Islet precursor cell (in vitro differentiated cells): ENCODE measurements at places on chromosomes 12 and 14.

- peak; percentile 94 for DNase-seq
Measured at GRCh38 chr12:122610911-122611310, 83.9 kb downstream of the KNTC1 start.

DNA sequence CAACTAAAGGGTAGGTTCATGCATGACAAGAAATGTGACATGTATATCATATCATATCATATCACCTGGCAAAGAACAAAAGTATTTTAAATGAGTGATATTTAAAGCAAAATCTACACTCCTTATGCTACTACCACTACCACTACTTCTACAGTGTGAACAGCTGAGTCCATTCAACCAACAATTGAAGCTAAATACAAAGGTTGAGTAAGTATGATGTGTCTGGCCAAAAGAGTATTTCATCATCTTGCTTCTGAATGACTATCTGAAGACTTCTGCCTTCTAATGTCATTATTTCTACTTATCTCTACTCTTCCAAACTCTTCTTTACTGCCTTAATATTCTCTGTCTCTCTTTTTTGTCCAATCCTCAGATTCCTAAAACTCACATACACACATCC, 292.6 kb upstream of the CAND1 start:
- no peak for DNase-seq

DNA sequence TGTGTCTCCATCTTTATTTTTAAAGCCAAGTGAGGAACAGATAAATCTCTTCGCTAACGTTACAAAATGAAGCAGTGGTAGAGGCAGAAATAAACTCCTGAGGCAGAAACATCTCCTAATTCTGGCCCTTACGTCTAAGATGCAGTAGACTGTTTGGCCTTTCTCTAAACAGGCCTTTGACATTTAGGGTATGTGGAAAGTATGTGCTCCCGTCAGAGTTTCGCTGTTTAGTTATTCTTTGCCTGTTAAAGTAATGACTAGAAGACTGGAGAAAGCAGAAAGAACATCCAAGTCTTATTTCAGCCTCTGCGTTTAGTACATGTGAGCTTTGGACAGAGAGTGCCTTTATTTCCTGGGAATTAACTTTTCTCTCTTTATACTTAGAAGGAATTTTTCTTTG, 216.6 kb downstream of the RAD51B start:
- DNase-seq, result no peak

- DNase-seq, result peak; percentile 61
Measured at GRCh38 chr12:28027328-28027727, 54.8 kb upstream of the PTHLH start.

DNA sequence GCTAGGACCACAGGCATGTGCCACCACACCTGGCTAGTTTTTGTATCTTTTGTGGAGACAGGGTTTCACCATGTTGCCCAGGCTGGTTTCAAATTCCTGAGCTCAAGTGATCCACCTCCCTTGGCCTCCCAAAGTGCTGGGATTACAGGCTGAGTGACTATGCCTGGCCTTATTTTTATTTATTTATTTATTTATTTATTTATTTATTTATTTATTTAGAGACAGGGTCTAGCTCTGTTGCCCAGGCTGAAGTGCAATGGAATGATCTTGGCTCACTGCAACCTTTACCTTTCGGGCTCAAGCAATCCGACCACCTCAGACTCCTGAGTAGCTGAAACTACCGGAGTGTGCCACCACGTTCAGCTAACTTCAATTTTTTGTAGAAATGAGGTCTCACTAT, 117.0 kb upstream of the MAX start:
- no peak for DNase-seq

GRCh38 chr14:102913341-102914211, 8.9 kb upstream of the AMN start:
- no peak for DNase-seq

DNA sequence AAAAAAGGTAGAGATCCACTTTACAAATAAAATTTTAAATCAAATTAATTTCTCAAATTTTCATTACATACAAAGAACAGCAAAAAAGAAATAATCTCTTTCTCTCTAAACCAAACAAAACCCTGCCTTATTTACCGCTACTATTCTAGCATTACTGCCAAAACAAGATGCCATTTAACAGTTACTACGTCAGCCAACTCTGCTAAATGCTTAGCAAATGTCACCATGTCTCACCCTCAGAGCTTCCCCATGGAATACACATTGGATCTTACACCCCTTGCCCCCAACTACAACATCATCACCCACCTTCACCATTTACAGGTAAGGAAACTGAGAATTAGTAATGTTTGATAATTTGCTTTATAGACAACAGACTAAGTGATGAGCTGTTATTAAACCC, 23.0 kb upstream of the NR2C1 start:
- DNase-seq, result no peak

GRCh38 chr12:113437729-113438100, 15.5 kb downstream of the SDSL start:
- no peak for DNase-seq

DNA sequence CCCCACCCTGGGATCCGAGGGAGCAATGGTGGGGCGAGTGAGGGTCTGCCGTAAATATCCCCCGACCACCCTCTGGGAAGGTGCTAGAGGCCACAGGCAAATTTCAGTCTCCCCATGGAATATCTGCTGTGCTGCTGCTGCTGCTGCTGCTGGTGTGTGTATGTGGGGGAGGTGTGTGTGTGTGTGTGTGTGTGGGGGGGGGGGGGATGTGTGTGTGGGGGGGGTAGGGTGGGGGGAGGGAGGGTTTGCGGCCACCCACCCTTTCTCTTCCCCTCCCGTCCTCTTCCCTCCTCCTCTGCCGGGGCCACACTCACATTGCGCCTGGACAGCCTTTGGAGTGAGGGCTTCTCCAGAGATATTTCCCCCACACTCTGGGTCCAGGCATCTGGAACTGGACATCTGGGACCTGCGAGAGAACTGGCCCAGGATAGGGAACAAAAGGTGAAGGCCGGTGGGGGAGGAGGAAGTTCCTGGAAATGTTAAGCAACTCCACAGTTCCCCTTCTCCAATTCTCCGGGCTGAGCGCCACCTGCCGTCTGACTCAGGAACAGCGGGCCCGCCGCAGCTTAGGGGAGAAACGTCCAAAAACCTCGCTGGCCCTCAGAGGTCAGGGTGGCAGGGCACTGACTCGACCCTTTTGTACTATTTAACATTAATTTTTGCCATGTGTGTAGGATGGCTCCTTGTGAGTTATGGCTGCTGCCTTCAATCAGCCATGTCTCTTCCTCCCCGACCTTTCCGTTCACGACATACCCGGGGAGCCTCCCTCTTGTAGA, at the start of gene C1RL:
C1RL (minus strand) TSS at position 419 of the 776 bp plus-strand sequence; CDS start at position 385, 34 bp downstream.
- peak; percentile 93 for DNase-seq

DNA sequence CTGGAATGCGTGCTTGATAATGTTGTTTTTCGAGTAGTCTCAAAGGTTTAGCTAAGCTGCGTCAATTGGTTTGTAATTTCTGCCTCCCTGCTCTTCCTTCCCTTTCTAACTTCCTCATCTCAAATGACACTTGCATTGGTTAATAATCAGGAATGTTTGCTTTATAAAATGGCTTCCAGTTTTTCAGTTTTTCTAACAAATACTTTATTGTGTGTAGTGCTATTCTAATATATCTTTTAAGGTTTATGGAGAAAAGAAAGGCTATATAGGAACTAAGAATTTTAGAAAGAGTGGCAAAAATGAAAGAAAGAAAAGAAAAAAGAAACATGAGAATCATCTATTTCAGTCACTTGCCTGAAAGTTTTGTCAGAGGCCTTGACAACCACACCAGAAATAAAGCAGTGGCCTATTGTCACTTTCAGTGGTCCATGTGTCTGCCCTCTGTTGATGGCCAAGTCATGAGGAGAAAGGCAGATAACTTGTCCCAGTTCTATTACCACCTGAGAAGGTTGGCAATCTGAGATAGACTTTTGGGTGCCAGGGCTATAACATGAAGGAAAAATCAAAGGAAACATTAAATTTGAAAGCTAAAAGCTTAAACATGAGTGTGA, 221.9 kb upstream of the KITLG start:
- no peak for DNase-seq

DNA sequence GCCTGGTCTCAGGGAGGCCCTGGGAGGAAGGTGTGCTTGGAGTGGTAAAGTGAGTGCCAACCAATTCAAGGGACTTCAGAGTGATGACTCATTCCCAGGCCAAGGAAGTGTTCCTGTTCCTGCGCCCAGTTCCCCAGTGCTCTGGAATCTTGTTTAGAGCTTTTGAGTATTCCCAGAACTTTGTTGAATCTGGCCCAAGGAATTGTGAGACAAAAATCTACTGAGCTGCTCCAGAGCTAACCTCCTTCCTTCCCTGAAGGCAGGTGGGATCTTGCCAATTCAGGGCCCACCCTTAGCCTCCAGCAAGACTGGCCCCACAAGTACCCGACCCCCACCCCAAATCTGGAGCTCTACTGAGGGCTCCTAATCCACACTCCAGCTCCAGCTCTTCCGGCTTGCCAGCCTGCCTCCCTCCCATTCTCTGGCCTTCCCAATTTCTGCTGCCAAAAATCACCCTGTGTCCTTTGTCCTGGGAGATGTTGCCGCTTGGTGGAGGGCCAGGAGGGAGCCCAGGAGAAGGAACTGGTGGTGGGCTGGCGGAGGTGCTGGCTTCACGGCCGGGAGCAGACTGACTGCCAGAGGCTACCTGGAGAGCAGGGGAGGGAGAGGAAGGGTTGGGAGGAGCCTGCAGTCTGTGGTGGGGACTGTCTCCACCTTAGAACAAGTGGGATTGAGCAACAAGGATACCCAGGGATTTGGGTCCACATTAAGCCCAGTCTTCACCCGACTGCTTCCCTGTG, 2.0 kb upstream of the ATN1 start:
- DNase-seq, result peak; percentile 94

- no peak for DNase-seq
Measured at GRCh38 chr14:76930549-76930948, 98.0 kb downstream of the IRF2BPL start.

- peak; percentile 24 for DNase-seq
Measured at GRCh38 chr12:108097160-108097911, 31.8 kb upstream of the WSCD2 start.

DNA sequence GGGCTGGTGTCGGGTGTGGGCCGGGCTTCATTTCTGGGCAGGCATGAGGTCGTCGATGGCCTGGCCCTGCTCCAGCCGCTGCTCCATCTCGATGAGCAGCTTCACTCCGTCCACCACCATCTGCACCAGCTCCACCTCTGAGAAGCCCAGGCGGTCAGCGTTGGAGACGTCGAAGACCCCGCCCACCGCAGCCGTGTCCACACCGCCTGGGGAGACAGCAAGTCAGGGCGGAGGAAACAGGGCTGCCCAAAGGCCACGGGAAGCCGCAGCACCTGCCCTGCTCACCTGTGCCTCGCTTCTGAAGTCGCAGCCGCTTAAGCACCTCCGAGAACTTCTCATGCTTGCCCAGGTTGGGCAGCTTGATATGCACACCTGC, 2.8 kb downstream of the CKB start:
- no peak for DNase-seq

DNA sequence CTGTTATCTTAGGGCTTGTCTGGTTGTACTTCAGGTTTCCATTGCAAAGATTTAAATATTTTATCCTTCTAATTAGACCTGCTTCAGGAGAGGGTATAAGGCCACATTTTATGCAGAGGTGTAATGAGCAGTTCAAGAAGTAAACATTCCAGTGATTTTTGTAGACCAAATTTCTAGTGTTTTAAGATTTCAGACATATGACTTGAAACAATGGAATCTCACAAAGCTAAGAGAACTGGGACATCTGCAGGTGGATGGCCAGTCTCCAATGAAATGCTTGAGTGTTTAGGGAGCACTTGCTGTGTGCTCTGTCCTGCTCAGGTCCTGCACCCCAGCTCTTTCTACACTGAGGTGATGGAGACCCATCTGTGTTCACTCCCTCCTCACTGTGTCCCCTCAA, 7.9 kb downstream of the C14orf132 start:
- DNase-seq, result no peak

DNA sequence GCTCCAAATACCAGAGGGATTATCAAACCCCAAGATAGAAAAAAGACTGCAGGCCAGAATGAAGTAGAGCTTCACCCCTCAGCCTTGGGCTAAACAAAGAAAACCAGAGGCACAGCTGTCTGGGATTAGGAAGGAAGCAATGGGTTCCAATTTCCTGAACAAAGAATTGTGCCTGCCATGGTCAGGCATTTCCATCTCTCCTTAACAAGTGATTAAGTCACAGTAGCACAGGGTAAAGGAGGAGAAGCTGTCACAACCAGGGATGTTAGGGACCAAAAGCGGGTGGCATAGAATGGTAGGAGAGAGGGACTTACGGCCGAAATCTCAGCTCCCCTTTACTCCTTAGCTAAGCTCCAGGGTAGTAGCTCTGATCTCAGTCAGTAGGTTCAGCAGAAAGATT, 33.9 kb downstream of the SPTLC2 start:
- DNase-seq, result no peak

DNA sequence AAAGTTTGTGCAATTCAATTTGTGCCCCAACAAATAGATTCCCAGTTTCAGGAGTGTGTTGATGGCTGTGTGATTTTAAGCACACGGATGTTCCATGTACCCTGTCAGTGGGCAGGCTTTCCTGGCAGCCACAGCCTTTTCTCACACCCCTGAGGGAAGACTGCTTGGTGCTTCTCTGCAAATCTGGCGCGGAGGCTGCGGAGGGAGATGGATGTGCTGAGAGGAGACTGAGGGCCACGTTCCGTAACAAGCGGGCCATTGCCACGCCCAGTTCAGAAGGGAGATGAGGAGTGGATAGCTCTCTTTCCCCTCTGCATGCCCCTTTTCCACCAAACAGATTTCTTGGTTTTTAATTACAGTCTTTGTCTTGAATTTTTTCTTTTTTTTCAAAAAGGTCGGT, 89.1 kb downstream of the BEGAIN start:
- DNase-seq, result no peak

GRCh38 chr12:132282950-132283771, 46.2 kb downstream of the GALNT9 start:
- no peak for DNase-seq

DNA sequence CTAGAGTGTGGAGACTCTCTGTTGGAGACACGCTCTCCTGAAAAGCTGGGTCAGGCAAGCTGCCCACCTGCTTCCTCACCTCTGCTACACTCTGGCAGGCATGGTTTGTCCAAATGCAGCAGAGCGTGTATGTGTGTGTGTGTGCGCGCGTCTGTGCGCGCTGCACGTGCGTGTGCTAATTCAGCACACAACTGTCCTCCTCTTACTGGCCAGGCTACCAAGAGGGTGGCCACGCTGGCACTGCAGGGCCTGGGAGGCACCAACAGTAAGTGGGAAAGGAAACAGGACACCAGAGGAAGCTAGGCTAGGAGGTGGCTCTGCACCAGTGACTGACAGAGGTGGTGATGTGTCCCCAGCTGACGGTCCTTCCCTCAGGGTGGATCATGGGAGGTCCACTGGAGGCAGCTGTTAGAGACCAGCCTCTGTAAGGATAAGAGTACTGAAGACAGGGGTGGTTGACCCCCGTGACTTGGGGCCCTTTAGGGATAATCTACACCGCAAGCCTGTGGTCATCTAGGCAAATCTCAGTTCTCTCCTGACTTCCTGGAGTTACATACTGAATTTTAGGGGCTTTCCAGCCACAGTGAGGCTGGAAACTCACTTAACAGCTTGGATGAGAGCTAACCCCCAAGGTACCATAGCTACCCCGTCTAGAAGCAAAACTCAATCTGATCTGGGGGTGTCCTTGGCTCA, 15.6 kb upstream of the TFCP2 start:
- no peak for DNase-seq

DNA sequence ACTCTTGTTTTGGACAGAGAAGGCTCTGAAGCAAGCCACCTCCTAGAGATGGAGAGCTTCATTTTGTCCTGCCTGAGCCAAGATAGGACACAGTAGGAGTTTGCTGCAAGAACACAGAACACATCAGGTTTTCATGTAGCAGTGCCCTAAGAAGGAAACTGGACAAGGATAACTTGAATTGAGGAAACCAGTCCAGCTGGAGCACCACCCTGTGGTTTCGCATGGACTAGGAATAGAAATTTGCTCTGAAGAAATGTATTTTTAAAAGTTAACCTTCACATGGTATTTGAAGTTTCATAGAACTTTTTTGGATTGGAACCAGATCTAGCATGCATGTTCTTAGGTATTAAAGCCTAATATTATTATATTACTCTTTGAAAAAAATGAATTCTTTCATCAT, 68.8 kb downstream of the RERG start:
- DNase-seq, result no peak
